ENCODE measurements at places on chromosomes 16 and 17.

DNA sequence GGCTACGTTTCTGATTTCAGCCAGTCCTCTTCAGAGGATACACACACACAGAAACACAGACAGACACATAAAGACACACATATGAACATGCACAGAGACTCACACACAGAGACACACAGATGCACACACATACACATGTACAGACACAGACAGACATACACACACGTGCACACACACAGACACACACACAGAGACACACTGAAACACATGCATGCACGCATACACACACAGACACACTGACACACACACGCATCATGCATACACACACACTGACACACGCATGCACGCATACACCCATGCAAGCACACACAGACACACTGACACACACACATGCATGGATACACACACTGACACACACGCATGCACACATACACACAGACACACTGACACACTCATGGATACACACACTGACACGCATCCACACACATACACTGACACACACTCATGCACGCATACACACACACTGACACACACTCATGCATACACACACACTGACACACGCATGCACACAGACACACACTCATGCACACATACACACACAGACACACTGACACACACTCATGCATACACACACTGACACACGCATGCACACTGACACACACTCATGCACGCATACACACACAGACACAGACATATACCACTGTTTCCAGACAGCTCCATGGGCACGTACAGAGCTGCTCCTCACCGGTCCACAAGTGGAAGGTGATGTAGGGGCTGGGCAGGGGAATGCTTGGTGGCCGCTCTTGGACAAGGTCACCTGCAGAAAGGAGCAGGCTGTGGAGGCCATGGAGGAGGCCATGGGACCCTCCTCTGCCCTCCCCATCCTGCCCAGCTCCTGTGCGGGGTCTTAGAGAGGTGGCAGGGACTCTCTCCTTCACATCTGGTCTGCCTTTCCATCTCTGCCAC is 30.1 kb upstream of the MFSD6L start:
- no peak for DNase-seq

GRCh38 chr17:37527249-37527851 is 37.7 kb downstream of the DUSP14 start:
- DNase-seq, result peak; percentile 57

- DNase-seq, result peak; percentile 72
Observed at GRCh38 chr16:85296859-85297660, 184.8 kb upstream of the CIBAR2 start.

DNA sequence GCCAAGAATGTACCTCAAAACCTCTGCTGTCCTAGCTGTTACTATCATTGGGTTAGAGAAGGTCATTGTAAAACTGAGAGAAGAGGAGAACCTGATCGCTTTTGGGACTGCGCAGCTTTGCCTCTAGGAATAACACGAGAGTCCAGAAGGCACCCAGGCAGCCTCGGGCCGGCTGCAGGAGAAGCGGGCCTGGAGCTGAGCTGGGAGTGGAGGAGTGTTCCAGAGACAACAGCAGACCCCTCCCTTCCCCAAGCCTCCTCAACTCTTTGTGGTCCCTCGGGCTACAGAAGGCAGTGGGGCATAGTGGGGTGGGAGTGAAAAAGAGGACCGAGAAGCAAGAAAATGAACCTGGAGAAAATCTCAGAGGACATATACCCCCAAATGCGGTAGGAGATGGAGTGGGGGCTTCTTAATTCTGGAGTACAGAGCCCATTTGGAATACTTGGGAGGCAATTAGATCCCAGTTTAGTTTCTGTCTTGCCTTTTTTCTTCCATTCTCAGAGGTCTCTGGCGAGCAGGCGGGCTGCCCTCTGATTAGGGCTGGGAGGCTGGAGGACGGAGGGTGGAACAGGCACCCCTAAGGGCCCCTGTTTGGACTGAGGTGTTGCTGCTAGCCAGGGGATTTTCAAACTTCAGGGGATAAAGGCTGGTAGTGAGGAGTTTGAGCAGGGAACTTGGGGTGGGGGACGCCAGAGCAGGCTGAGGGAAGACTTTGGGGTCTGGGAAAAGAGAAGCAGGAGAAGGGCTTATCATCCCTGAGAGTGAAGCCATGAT is 13.3 kb upstream of the HOXB2 start:
- no peak for DNase-seq

GRCh38 chr16:48824271-48824670 is 214.3 kb upstream of the N4BP1 start:
- no peak for DNase-seq

- peak; percentile 83 for DNase-seq
Observed at GRCh38 chr16:89565506-89566372, 5.3 kb downstream of the RPL13 start.

GRCh38 chr17:18859256-18859655 is 1.3 kb downstream of the PRPSAP2 start:
- DNase-seq, result peak; percentile 13

GRCh38 chr17:83089328-83090132 is 10.1 kb downstream of the METRNL start:
- no peak for DNase-seq

GRCh38 chr16:85065099-85065498 is 37.5 kb downstream of the KIAA0513 start:
- DNase-seq, result no peak

DNA sequence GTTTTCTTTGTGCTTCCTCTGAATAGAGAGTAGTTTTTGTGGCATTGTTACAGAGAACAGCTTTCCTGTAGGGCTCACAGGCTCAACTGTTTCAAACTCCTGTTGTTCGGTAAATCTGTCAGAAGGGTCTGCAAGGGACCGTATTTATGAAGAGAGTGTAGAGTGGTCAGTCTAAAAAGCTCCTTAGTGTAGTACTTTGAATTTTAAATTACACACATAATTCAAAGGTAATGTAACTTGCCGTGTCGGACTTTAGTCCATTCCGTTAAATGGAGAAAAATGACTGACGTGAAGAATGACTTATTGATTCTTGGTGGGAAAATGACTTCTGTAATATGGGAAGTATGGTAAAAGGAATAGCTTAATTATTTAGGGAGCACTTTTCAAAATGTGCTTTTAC is 190.9 kb downstream of the WWOX start:
- no peak for DNase-seq

DNA sequence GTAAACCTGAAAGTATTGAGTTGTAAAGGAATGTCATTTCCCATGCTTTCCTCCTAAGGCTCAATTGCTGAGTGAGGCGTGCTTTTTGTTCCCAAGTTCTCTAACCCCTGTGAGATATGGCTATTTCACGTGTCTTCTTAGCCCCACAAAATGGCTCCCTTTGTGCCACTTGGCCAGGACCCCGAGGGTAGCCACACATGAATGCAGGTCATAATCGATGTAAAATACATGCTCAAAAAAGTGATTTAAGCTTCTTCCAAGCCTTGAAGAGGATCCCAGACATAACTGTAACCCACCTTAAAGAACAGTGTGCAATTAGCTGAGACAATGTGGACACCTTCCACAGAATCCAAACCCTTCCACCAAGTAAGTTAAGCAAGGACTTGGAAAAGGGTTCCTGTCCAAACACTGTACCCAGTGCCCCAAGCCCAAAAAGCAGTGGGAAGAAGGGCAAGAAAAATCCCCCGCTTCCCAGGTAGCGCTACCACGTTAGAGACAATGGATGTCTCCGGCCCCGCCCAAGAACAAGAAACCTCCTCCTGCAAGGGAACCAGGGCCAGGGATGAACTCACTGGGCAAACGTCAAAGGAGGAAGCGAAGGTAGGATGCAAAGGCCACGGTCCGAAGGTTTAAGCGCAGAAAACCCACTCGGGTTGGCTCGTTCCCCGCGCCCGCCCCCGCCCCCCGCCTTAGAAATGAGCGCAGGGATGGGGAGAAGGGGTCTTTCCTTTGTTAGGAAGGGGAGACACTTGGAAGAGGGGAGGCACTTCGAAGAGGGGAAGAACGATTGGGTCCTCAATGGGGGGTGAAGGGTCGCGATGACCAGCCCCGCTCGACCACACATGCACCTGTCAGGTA is 1.2 kb downstream of the JPT1 start:
- DNase-seq, result peak; percentile 64

GRCh38 chr17:64443086-64443760 is 5.7 kb upstream of the MILR1 start:
- DNase-seq, result no peak

- DNase-seq, result peak; percentile 59
Observed at GRCh38 chr17:66727634-66728570, 107.0 kb upstream of the CACNG5 start.

- no peak for DNase-seq
Observed at GRCh38 chr16:50609471-50609870, 61.3 kb downstream of the NKD1 start.

DNA sequence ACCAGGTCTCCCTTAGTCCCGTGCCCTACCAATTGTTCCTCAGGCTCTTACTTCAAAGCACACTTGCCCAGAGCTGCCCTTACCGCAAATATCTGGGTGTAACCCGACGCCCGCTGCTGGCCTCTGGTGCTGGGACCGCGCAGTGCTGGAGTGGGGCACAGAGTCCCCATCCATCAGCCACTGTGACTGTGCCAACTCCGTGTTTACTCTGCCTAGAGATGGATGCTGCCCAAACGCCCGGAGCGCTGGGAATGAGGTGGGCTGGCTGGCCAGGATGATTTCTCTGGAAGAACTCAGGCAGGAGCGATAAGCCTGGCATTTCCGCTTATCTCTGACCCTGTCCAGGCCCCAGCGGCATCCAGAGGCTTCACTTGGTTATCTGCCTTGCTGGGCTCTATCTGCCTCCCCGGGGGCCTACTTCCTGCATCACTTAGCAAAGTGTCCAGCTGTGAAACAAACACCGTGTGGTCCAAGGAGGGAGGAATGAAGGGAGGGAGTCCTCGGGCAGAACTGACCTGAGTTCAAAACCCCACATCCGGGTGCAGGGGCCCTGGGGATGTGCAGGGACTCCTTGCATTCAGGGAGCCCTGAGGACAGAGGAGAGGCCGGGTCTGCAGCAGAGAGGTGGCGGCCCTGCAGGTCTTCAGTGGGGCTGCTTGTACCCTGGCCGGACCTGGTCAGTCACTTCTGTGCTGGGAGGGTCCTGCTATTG is 9.4 kb upstream of the MYLK3 start:
- no peak for DNase-seq

DNA sequence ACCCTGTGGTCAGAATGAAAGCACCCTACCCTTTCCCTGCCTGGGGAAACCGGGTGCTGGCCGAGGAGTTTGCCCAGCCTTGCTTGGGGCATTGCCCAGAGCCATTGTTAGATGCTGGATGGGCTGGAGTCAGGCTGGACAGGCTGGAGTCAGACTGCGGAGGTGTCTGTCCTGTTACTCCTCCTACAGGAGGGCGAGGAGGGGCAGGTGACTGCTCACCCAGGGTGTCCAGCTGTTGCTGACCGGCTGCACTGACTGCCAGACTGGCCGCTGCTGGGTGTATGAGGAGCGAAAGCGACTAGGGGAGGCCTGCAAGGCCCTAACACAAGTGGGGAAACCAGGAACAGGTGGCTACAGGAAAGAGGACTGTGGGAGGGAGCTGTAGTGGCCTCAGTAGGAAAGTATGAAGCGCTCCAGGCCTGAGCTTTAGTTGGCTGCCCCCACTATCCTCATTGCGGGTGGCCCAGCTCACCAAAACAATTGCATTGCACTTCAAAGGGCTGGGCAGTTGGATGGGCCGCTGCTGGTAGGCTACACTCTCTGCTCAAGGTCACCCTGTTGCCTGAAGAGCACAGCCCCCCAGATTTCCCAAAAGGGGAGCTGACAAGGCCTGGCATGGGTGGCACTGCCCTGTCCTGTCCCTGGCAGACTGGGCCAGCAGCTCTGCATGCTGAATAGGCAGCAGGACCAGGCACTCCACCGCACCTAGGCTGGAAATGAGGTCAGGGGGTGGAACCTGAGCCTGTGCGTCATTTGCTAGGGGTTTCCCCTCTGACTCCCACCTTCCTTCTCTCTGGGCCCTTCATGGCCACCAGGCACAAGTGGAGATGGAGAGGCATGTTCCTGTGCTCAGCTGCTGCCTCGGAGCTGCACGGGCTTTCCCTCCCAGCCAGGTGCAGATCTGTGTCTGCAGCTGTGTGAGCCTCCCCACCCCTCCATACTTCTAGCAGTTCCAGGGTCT is 18.4 kb downstream of the LDHD start:
- peak; percentile 82 for DNase-seq

- DNase-seq, result no peak
Observed at GRCh38 chr16:52035436-52035835, 511.5 kb downstream of the TOX3 start.

- DNase-seq, result no peak
Observed at GRCh38 chr16:73171380-73171779, 123.5 kb upstream of the ZFHX3 start.

- no peak for DNase-seq
Observed at GRCh38 chr17:38809828-38810227, 10.5 kb upstream of the PIP4K2B start.

DNA sequence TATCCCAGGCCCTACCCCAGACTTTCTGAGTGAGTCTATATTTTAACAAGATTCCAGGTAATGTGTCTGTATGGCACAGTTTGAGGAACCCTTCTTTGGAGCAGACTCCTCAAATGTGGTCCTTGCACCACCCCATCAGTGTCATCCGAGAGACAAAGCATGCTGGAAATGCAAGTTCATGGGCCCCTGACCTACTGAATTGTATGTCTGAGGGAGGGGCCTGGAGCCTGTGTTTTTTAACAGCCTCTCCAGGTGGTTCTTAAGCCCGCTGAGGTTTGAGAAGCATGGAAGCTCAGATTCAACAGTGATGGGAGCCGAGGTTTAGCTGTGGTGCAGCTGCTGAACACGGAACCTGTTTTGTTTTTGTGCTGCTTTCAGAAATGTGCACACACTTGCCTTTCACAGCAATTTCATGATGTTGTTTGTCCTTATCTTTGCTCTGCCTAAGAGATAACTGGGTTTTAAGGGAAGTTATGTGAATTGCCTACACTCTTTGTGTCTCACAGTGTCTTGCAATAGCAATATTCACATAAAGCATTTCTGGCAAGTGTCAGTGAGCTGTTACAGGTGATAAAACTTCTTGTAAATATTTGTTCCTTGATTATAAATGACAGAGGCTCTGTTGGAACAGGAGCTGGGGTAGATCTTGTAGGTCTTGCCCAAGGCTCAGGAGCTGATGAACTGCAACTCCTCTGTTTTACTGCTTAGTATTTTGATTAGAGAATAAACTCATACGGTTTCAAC is 32.0 kb upstream of the IL34 start:
- DNase-seq, result no peak

DNA sequence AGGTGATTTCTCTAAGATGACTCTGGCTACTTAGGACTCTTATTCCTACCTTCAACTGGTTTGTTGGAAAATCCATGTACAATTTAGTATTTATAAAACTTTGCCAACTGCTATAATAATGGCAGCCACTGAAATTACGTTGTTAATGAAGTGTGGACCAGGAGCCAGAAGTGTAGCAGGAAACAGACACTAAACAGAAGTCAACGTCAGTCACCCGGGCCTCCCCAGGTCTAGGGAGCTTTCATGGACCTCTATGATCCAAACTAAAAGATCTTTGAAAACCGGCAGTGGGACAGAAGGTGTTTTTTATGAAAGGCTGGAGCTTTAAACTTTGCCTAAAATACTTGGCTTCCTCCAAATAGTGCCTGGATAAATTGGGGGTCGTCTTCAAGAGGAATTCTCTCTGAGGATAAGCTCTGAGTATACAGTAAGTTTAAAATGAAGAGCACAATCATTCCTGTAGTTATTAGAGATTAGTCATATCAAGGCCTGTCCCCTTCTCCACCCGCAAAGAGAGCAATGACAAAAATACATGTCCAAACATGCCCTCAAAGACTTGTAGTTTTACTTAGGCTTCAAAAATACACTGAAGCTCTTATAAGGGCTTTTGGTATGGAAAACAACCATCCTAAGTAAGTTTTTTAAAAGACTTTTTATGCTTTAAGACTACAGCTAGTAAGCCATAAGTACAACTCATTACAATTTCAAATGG is 34.6 kb downstream of the DCUN1D3 start:
- peak; percentile 54 for DNase-seq

GRCh38 chr17:82863941-82864712 is 24.3 kb upstream of the ZNF750 start:
- peak; percentile 94 for DNase-seq

Measured in activated CD4-positive, alpha-beta T cell treated with anti-CD3 and anti-CD28 coated beads, Interleukin-2, Interleukin-6, amounts not matched to agents 100 ng/mL and 50 ng/mL, durations not matched to agents 16 hours and 8 hours (primary cell).